ENCODE measurements at places on chromosomes 4 and X.

- DNase-seq: no peak
These were observed 19.4 kb upstream of the AGA start for GRCh38 chr4:177461606-177462005.

DNA sequence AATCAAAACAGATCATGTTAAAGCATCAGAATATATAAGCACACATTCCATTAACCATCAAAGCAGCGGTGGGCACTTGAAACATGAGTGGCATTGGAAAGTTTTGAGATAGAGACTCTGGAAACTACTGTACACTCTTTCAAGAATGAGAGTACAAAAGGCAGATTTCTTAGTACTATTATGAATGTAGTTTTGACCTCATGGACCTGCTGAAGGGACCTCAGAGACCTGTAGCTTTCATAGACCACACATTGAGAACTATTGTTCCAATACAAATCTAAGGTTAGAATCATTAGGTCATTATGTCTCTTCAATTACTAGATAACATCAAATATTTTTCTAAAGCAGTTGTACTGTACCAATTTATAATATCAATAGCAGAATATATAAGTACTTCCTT is 283.6 kb downstream of the RPA4 start:
- DNase-seq: no peak

DNA sequence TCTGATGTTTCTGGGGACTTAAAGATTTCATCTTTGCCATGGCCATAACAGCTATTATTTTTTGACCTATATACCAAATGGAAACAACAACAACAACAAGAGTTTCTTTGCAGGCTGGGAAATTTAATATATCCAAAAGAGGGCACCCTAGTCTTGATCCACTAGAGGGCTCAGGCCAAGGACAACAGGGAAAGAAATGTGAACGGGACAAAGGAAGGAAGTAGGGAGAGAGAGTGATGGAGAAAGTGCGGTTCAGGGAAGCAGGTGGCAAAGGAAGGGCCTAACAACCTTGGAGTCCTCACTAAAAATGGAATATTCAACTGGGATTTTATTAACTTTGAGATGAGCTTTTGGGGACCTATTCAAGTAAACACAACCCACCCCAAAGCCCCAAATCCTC is 67.8 kb upstream of the SCML1 start:
- no peak for DNase-seq

DNA sequence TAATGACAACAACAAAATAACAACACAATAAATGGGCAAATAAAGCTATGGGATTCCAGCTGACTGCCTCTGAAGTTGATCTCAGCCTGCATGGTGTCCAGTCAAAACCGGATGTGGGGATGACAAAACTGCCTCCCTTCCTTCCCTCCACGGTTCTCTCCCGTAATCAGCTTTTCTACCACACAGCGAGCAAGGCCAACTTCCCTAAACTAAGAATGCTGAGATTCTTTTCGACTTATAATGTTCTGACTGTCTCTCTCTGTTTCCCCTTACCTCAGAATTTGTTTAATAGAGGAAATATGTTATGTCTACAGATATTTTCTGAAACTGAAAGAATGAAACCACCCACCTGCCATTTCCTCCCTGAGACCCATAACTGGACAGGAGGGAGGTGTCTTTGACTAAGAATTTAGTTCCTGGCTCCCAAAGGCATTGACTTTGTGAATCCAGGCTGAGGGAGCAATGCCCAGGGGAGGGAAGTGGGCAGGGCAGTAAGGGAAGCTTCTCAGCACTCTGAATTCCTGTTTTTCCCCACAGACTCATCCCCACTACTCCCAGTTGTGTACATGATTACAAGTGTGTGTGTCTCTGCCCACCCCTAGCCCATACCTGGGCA is 1.0 kb upstream of the TLR1 start:
- no peak for DNase-seq

DNA sequence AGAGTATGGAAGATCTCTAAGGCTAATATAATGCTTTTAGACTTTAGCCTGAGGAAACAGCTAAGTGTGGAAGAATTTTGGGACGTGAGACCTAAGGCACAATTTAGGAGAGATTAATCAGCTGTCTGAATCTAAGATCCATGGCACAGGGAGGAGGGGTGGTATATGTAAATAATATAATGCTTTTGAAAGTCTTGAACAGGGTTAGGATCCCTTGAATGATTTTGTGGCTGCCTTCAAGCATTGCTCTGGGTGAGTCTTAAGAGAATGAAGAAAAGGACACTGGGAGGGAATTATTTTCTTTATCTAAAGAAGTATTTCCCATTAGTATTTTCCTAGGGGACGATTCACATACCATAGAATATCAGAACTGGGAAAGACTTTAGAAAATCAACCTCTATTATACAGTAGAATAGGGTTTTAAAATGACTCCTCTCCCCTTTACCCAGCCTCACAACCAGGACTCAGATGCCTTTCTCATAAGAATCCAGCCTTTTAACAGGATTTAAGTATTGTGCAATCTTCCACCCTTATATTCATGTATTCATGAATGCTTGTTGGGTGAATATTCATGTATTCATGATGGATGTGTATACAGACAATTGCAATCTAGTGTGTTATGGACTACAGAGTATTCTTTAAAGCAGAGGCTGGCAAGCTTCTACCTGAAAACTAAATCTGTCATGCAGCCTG is 664.2 kb upstream of the CPEB2 start:
- DNase-seq: no peak

DNA sequence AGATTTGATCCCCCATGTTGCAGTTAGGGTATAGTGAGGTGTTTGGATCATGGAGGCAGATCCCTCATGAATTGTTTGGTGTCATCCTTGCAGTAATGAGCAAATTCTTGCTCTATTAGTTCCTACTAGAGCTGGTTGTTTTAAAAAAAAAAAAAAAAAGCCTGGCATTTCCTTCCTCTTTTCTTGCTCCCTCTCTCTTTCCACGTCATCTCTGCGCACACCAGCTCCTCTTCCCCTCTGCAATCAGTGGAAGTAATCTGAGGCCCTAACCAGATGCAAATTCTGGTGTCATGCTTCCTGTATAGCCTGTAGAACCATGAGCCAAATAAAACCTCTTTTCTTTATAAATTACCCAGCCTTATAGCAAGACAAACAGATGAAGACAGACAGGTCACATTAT is 24.5 kb downstream of the WDR17 start:
- no peak for DNase-seq

Data from effector memory CD8-positive, alpha-beta T cell (primary cell).